ENCODE measurements at places on chromosomes 13 and 19. TPM values are rescaled to one million over a fixed set of nuclear protein-coding genes. Genes with fewer than 3 reads are reported as not detected.

RASL11A gene
- 26.8 TPM for total RNA-seq

PRRG2 gene
- total RNA-seq, result 6.4 TPM

ZNF554 gene
- 0.75 TPM for total RNA-seq

CCDC61 gene
- total RNA-seq, result 18.7 TPM

SLITRK1 gene
- total RNA-seq, result 0.20 TPM

ATP8A2 gene
- total RNA-seq, result 0.55 TPM

WDR88 gene
- not detected for total RNA-seq

FOXA3 gene
- 1.9 TPM for total RNA-seq

PPP1R37 gene
- 31.1 TPM for total RNA-seq

TLE6 gene
- total RNA-seq, result not detected

IL11 gene
- total RNA-seq, result not detected

ZNF230 gene
- 3.7 TPM for total RNA-seq

C19orf18 gene
- total RNA-seq, result not detected

ZNF835 gene
- total RNA-seq, result 0.37 TPM

IZUMO1 gene
- not detected for total RNA-seq

CGB3 gene
- not detected for total RNA-seq

LRP3 gene
- 21.1 TPM for total RNA-seq

RNF17 gene
- not detected for total RNA-seq

LMTK3 gene
- total RNA-seq, result not detected

TMEM259 gene
- 676 TPM for total RNA-seq

All from transverse colon (tissue), 4 donors.